ENCODE measurements at places on chromosomes 2 and 18.

GRCh38 chr18:22417496-22418188 lies at the start of gene CTAGE1:
TSS of gene CTAGE1 (minus strand) at chr18:22417915. CDS start at chr18:22417811, 104 bp downstream.
- DNase-seq: no peak

- DNase-seq: no peak
These were observed 87.7 kb upstream of the HAAO start for GRCh38 chr2:42879913-42880737.

- DNase-seq: no peak
These were observed 33.8 kb downstream of the CCDC93 start for GRCh38 chr2:117979911-117980701.

DNA sequence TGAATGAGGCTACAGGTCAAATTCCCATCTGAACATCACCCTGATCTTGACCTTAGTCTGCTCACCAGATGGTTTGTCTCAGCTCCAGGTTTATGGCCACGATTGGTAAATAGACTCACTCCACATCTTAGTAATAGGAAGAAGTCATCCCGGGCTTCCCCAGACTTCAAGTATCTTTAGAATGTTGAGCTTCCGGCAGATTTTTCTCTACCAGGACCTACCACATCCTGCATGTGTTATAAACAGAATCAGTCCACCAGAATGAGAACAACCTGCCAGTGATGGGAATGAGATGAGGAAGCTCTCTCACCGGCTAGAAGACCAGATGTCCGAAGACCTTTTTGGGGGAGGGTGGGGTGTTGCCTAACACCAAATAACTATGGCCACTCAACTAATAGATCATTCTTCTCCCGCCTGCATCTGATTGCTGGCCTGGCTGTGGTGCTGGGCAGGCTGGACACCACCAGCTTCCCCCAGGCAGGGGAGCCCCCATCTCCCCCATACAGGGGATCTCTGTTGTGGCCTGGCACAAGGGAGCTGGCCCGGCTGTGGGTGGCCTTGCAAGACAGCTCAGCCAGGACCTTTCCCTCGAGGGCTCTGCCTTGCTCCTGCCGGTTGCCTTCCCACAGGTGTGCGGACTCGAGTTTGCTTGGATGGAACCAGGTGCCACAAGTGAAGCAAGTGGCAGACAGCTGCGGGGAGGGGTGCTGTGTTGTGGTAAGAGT lies 88.5 kb downstream of the SH3RF3 start:
- DNase-seq: no peak

- DNase-seq: peak; percentile 62
These were observed 29.2 kb upstream of the TEX44 start for GRCh38 chr2:231563378-231563961.

Data from right forelimb (tissue), 1 donor.